ENCODE measurements at places on chromosomes 13 and 19.

- DNase-seq, result no peak
Observed at GRCh38 chr13:21579754-21580316, 24.1 kb downstream of the MICU2 start.

- DNase-seq, result no peak
Observed at GRCh38 chr13:21020581-21020980, 40.8 kb downstream of the LATS2 start.

DNA sequence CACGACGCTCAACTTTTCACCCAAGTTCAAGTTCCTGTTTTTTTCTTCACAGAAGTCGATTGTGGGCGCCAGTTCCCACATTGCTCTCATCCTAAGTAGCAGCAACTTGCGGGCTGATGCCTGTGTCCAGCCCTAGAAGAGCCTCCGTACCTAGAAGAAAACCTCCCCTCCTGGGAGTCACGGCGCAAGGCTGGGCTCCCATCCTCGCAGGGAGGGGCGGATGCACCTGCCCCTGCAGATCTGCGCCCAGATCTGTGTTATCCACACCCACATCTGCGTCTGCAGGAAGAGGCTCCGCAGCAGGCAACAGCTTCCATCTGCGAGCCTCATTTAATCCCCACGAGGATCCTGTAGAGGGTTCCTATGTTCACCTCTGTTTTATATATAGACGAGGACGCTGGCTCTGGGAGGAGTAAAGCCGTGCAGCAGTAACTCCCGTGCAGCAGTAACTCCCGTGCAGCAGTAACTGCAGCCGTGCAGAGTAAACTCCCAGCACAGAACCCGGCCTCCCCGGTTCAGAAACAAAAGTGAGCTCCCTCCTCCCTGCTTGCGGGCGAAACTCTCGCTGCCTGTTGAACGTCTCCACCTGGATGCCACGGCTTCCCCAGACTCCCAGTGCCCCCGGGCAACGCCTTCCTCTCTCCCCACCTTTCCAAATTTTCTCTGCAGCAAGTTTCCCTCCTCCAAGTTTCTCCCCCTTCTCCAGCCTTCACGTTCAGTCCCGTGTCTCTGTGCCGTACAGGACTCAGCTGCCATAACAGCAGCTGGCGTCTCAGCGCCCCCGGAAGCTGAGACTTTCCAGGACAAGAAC, 23.5 kb upstream of the LAIR1 start:
- peak; percentile 38 for DNase-seq

DNA sequence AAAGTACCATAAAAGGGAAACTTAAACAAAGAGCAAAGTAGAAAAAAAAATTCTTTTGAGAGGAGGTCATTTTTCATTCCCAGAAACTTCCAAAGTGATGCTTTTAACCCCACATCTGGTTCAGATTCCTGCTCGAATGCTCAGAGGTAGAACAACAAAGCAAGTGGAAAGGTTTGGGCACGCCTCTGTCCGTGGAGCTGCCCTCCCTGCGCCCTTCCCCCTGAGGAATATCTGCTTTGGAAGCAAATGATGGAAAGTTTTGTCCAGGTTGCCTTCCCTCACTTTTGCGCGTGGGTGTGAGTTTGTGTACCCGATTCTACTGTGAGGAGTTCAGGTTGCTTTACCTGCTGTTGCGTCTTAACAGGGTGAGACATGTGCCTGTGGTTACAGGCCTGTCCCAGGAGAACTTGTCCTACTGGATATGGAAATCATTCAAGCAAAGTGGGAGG, 110.2 kb downstream of the KLF5 start:
- DNase-seq, result peak; percentile 73

GRCh38 chr19:38734426-38735256, 9.6 kb downstream of the CAPN12 start:
- peak; percentile 92 for DNase-seq

DNA sequence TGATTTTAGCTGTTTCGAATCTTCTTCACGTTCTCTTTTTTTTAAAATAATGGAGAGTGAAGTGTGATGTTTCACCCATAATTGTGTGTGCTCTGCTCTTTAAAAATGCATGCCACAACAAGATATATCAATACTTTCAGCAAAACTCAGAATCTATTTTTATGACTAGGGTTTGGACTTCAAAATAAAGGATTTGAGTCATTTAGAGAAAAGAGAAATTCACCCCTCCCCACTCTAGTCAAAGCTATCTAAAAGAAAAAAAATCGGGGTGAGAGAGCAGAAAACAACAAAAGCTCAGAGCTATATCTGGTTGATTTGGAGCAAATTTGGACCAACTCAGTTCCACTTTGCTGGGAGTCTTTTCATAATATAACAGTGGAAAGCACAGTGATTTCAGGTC, 244.5 kb downstream of the DNAJC15 start:
- DNase-seq, result no peak

GRCh38 chr13:91169321-91170050, 178.0 kb upstream of the MIR17HG start:
- no peak for DNase-seq

- DNase-seq, result no peak
Observed at GRCh38 chr19:35171730-35172129, 17.2 kb downstream of the FXYD5 start.

GRCh38 chr13:41028051-41028450, 8.9 kb upstream of the ELF1 start:
- no peak for DNase-seq

DNA sequence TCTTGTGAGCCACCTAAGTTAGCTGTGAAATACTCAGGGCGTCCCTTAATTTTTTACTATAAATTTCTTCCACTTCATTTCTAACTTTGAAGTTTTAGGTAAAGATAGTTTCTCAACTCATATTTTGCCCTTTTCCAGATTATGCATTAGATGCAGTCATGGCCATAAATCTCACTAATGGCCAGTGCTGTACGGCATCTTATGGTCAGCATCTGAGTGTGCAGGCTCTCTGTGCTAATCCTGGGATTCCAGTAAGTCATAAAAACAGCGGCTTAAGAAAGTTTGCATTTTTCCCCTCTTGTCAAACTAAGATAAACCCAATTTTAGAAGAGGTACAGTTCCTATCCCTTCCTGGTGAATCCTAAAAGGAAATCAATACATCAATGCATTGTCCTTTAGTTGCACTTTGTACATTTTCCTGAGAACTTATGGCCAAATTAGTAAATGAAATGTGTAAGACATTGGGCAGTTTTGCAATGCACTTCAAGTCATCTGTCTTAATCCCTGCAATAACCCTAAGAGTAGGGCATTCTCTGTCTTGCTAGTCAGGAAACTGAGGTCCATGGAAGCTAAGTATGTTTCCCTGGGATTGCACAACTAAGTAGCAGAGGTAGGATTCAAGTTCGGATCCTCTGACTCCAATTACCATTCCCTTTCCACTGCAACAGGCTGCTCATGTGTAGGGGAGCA, 146.2 kb downstream of the DCT start:
- no peak for DNase-seq

GRCh38 chr13:30299786-30300185, 7.6 kb downstream of the KATNAL1 start:
- no peak for DNase-seq

All from SW480 (cell line).